ENCODE measurements at places on chromosomes 11 and 22.

DNA sequence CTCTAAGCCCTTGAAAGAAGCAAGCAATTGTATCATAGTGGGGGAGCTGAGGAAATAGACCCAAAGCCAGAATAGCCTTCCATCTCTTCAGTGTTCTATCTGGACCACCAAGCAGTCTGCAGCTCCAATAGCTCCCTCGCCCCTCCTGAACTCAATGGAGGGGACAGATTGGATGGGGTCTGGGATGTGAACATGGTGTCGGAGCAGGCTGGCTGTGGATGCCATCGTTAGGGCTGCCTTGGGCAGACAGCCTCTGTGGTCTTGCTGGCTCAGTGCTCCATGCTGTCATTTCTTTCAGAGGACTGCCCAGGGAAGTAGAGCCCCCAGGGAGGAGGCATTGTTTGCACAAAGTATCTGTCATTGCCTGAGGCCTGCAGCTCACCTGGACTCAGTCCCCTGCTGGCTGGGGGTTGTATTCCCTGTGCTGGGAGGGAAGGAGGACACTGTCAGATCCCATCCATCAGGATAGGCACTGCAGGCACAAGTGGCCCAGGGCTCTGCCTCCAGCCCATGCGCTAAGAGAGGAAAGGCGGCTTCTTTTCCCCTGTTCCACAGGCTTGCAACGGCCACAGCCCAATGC is 537.7 kb downstream of the BUD13 start:
- DNase-seq: no peak

- DNase-seq: no peak
Observed at GRCh38 chr11:64801158-64801464, 1.9 kb downstream of the MAP4K2 start.

GRCh38 chr11:85042361-85042760 is 584.8 kb downstream of the DLG2 start:
- DNase-seq: no peak

DNA sequence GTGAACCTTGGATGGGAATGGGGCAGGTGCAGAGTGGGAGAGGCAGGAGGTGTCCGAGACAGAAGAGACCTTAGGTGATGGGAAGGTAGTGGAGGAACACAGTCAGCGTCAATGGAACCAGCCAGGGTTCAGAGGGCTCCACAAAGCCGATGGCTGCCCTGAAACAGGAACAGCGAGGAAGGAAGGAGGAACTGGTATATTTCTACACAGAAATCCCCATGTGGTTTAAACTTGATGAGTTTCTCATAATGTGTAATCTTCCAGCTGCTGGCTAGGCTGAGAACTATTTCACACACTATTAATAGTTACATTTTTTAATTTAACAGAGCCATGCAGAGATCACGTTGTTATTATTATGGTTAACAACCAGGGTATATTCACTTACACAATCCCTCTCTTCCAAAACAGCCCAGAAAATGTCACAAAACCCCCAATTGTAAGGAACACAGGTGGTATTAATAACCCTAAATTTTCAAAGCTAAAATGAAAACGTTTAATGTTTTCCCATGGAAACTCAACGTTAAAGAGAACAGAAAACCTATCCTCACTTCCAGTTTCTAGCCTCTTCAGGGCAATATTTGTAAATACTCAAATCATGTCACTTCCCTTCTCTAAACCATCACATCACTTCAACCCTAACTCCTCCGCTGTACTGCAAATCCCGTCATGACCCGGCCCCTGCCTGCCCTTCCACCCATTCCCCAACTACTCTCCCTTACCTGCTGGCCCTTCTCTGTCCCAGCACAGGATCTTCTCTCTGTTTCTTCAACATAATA is 74.5 kb upstream of the ARFGAP3 start:
- DNase-seq: no peak

- no peak for DNase-seq
Observed at GRCh38 chr11:17611049-17611448, 64.0 kb downstream of the OTOG start.
